Hippocampal formation (tissue), 2 donors: ENCODE measurements at places on chromosomes 2 and 18.

DNA sequence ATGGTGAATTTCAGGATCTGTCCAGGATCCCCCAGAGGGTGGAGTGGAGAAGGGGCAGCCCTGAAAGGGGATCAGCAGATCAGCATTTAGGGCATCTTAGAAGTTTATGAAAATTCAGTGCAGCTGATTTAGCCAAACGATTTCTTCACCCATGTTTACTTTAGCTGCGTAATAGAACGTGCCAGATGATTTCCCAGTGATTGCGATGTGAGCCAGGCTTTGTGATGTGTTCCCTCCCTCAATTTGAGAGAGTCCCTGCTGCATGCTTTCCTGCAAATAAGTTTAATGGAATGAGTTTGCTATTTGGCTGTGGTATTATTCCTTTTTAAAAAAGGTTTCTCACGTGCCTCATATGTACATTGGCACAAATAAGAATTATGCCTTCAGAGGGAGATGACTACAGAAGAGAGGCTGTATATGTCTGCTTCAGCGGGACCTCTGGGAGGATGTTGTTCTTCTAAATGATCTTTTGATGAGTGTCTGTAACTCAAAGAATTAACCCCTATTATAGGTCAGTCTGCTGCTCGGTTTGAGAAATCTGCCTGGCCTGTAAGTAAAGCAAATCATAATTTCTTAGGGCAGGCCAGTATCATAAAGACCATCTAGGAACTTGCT, 111.9 kb downstream of the MRO start:
- no peak for DNase-seq

DNA sequence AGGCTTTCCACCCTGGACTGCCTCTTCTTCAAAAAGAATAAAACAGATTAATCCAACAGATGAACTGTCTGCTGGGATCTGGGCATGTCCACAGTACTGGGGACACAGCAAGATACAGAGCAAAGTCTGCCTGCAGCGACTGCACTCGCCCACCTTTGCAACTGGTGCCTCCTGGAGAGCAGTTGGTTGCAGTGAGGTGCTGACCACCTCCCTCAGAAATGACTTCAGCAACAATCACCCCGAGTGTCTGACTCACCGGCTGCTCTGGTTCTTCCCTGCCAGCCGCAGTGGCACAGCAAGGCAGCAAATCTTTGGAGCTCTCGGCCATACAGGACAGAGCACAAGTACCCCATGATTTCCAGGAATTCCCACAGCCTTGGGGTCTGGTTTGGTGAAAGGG, 179.7 kb downstream of the ANAPC1 start:
- no peak for DNase-seq

DNA sequence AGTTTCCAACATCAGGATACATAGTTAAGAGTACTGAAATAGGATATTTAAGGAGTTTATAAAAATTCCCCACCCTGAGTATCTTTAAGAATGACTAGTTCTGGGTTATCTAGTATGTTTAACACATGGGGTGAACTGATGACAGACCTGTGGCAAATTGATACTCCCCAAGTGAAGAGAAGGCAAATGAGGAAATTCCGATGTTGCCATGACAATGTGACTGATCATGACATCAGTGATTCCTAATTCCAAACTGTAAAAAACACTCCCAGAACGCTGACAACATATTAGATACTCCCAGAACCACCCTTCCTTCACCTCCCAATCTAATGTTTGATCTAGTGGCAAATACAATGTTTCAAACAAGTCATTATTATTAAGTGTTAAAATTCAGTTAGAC, 77.6 kb downstream of the RBMS1 start:
- DNase-seq, result no peak

- DNase-seq, result no peak
Measured at GRCh38 chr2:170122883-170123547, 54.9 kb upstream of the MYO3B start.

DNA sequence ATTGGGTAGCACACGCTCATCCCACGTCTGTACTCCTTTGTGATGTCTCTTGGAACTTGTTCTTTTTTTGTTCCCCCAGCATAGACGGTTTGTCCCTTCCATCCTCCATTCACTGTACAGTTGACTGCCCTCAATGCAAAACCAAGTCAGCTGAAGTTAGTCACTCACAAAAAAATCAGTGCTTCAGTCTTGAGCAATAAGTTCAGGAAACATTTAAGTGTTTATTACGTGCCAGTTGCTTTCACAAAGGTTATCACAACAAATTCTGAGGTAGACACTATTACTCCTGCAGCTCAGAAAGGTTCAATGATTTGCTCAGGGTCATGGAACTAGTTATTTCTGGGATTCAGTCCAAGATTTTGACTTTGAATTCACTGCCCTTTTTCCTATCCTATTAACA, 102.2 kb downstream of the PDE1A start:
- DNase-seq, result no peak

DNA sequence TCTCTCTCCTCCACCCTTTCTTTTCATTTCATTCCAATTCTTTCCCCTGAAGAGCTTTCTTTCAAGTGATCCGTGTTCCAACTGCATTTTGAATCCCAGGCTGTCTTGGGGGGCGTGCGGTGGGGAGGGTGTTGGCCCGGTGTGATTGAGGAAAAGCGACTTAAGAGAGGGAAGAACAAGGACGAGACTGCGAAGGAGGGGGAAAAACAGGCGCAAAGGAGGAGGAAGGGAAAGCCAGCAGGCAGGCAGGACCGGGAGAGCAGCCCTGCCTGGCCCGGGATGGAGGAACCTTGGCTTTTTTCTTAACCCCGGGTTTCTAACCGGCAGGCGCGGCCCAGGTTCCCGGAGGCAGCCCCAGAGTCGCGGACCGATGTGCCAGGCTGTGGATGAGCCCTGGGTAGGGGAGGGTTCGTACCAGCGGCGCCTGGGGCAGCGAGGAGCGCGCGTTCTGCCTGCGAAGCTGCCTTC, 1.3 kb downstream of the ADCYAP1 start:
- DNase-seq, result no peak

- no peak for DNase-seq
Measured at GRCh38 chr18:23068011-23068410, 67.3 kb upstream of the CABLES1 start.

DNA sequence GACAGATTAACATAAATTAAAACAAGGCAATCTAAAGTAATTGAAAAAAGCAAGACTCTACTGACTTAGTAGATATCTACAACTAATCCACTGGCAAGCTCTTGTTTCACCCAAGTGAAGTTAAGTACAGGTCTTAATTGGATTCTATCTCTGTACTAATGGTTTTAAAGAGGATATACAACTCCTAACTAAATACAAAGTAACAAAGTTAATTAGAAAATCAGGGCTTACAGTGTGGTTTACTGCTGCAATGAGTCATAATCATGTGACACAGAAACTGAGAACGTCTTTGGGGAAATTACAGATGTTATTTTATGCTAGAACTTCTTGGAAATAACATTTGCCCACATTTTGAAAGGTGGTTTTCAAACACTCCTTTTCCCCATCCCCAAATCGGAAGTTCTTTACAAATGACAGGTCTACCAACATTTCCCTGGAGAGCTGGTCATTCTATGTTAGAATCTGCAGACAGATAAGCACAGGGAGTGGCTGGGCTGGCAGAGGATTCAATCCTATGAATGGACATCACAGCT, 245.3 kb downstream of the STK39 start:
- no peak for DNase-seq

DNA sequence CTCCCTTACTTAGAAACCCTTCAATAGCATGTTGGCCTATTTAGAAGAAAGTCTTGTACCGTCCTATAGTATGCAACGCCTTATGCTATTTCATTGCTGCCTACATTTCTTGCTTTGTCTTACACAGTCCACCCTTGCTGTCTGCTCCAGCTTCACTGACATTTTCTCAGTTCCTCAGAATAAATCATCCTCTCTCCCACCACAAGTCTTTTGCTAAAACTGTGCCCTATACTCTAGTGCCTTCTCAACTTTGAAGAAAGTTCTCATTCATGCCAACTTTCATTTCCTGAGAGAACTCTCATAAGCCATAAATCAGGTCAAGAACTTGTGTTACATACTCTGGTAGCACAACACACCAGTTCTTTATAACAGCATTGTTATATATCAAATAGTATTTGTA, 54.3 kb upstream of the COL3A1 start:
- no peak for DNase-seq

DNA sequence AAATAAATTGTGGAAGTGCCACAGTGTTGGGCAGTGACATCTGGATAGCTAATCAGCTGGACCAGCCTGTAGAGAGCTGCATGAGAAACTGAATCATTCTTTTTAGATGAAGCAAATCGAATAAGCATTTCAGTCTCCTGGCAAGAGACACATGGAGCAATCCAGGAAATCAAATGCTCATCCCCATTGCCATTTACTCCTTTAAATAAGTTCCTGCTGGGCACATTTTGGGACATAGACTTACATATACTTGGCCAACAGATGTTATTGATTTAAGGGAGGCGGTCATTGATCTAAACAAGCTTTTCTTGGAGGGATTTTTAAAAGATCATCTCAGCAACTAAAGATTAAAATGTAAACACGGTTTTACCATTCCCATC, 307.1 kb downstream of the STK39 start:
- no peak for DNase-seq
